NCI-H226 (cell line): ENCODE measurements at places on chromosomes 5 and 9.

- no peak for DNase-seq
Measured at GRCh38 chr5:55904152-55904551, 53.0 kb downstream of the IL31RA start.

- DNase-seq = no peak
Measured at GRCh38 chr9:126497660-126498275, 116.0 kb upstream of the LMX1B start.

GRCh38 chr5:134590992-134591659 lies 41.5 kb downstream of the SAR1B start:
- DNase-seq = no peak

- no peak for DNase-seq
Measured at GRCh38 chr5:166746506-166746905, 1544.9 kb upstream of the WWC1 start.

GRCh38 chr9:86054695-86055094 lies 44.7 kb downstream of the GOLM1 start:
- no peak for DNase-seq

DNA sequence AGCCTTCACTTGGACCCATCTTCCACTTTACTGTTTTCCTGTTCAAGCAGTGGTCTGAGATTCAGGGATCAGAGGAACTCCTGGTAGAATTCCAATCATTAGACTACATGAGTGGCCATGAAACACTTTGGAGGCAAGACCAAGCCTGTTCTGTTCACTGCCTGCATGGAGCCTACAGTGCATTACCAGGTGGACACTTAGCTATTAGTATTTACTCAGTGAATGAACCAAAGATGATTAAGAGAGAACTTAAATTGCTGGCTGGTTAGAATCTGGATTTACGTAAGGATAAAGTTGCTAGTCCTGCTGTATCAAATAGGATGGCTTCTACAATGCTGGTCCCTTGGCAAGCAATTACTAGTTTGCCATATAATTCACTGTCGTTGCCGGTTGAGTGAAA lies 245.5 kb downstream of the ARRDC3 start:
- no peak for DNase-seq

DNA sequence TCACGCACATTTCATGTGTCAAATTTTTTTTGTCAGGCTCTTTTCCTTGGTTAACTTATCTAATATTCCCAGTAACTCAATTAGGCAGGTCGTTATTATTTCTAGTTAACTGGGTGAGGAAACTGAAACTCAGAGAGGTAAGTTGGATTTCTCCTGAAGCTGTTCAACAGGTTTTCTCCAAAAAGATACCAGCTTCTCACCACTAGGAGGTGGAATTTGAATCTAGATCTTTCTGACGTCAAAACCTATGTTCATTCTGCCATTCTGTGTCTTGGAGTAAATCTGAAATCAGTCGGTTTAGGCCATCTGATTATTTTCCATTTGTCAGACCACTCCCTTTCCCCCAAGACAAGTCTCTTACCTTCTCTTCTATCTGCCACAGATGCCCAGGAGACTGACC lies 572.9 kb downstream of the ACTL7B start:
- DNase-seq = no peak

- no peak for DNase-seq
Measured at GRCh38 chr9:74333384-74334032, 163.6 kb upstream of the RORB start.

GRCh38 chr5:93250424-93250823 lies 330.6 kb downstream of the NR2F1-AS1 start:
- no peak for DNase-seq
